ENCODE measurements at places on chromosomes 13 and 19.

DNA sequence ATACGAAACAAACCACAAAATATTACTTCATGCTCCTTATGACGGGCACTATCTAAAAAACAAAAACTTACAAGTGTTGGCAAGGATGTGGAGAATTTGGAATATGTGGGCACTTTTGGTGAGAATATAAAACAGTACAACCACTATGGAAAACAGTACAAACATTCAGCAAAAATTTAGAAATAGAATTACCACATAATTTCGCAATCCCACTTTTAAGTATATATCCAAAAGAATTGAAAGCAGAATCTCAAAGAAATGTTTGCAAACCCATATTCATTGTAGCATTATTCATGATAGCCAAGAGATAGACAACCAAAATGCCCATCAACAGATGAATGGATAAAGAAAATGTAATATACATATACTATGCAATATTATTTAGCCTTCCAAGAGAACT, 1173.7 kb upstream of the PRR20A start:
- DNase-seq = no peak

- DNase-seq = no peak
Observed at GRCh38 chr13:21538753-21539152, 65.2 kb downstream of the MICU2 start.

DNA sequence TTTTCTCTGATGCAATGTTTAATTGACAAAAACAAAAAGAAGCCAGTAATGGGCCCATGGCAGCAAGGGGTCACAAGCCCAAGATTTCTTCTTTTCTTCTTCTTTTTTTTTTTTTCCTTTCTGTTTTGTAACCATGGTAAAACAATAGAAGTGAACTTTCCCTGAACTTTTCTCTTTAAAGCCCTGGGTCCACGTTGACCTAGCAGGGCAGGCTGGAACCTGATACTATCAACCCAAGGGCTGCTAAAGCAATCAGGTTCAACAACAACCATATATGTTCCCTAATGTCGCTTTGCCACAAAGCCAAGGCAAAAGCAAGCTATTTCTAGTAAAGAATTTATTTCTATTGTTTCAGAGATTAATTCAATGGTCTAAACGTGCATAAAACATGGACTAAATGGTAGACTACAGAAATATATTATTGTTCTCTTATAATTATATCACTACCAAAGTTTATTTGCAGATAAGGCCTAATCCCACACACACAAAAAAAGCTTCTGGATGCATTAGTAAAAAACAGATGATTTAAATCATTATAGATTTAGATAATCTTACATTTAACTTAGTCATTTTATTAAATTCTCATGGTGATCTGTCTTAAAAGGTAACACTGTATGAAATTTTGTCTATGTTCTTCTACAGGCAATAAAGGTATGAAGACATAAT, 153.9 kb downstream of the DACH1 start:
- no peak for DNase-seq

DNA sequence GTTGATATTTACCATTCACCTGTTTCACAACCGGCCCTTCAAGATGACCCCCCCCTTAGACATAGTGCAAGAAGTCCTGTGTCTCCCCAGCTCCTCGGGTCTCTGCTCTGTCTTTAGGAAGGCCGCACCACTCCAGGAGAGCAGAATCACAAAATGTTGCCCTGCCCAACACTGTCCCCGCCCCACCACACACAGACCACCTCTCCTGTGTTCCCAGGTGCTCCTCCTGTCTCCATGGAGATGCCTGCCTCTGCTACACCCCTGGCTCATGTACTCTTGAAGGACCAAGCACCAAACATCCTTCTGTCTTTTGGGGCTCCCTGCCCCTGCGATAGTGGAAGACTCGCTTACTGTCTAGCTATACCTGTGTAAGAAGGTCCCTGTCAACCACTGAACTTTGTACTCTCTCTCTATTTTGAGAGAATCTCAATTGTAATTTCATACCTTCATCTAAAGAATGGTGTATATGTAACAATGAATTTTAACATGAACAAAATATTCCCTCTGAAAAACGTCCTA, 9.6 kb upstream of the TNFRSF19 start:
- no peak for DNase-seq

GRCh38 chr13:45544520-45544919, 71.0 kb downstream of the ERICH6B start:
- DNase-seq = no peak

GRCh38 chr13:111480976-111481375, 160.5 kb downstream of the TEX29 start:
- DNase-seq = no peak

DNA sequence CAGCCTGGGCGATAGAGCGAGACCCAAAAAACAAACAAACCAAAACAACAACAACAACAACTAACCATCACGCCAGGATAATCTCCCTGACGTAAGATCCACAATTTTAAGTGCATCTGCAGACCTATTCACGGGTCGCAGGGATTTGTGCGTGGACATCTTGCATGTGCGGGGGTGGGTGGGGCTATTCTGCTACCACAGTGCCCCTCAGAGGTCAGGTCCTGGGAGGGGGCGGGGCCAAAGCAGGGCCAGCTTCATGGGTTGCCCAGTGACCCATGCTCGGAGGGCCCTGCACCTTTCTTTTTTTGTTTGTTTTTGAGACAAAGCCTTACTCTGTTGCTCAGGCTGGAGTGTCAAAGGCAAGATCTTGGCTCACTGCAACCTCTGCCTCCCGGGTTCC, 2.6 kb upstream of the CDC42EP5 start:
- DNase-seq = no peak

GRCh38 chr19:45471111-45471930, 3.5 kb downstream of the FOSB start:
- no peak for DNase-seq

GRCh38 chr19:1206150-1206863, 729 bp downstream of the STK11 start:
- no peak for DNase-seq

GRCh38 chr19:49930483-49931011, 1.2 kb upstream of the NUP62 start:
- DNase-seq = no peak

- no peak for DNase-seq
Observed at GRCh38 chr19:1247748-1248138, 640 bp upstream of the MIDN start.

GRCh38 chr13:31116224-31116623, 45.5 kb downstream of the HSPH1 start:
- no peak for DNase-seq

DNA sequence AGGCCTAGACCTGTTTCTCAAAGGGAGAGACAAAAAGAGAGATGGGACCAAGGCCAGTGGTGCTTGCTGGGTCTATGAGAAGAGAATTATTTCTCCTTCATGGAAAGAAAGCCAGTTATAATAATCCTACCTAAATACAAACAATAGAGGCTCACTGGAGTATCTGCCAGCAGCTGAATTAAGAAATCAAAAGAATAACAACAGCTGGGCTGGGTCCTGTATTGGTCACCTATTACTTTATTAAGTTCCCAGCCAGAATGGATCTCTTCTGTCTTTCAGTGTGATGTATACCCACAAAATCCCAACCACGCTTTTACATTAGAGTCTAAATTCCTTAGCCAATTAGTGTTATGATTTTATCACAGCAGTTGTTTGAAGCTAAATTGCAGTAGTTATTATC, 297.8 kb upstream of the DACH1 start:
- no peak for DNase-seq

- no peak for DNase-seq
Observed at GRCh38 chr13:47661076-47661475, 340.0 kb downstream of the SUCLA2 start.

DNA sequence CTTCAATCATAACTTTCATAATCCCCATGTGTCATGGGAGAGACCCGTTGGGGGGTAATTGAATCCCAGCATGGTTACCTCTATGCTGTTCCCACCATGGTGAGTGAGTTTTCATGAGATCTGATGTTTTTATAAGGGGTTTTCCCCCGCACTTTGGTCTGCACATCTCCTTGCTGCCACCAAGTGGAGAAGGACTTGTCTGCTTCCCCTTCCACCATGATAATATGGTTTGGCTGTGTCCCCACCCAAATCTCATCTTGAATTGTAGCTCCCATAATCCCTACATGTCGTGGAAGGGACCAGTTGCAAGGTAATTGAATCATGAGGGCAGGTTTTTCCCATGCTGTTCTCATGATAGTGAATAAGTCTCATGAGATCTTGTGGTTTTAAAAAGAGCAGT, 524.9 kb downstream of the SLITRK5 start:
- no peak for DNase-seq

DNA sequence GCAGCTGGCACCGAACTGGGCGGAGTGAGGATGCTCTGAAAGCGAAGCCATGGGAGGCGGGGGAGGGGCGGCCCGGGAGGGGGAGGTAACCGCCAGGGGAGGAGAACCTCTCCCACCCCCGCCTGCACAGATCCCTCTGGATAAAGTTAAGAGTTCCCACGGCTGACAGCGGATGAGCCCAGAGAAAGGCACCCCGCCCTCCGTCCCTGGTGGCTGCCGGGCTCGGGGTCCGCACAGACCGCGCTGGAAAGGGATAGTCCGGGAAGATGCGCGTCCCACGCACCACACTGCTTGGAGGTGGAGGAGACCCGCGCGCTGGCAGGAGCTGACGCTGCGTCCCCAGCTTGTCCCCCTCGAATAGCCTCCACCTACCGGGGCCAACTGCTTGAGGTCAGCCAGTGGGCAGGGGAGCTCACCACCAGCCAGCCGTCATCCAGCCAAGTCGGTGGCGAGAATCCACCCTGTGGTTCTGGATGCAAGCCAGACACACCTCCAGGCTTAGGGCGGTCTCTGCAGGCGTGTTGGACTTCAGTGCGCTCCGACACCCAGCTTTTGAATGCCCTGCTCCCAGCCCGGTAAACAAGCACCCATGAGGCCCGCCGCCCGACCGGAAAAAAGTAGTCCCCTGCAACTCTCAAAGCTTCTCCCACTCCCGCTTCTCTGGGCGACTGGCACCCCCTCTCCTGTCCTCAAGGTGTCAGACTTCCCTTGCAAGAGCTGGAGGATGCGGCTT, at the start of gene TRPC4:
Gene TRPC4, minus strand, starts transcription at position 17 of the 733 bp plus-strand sequence. CDS start 86,439 bp downstream, outside the sequence.
- DNase-seq = no peak

DNA sequence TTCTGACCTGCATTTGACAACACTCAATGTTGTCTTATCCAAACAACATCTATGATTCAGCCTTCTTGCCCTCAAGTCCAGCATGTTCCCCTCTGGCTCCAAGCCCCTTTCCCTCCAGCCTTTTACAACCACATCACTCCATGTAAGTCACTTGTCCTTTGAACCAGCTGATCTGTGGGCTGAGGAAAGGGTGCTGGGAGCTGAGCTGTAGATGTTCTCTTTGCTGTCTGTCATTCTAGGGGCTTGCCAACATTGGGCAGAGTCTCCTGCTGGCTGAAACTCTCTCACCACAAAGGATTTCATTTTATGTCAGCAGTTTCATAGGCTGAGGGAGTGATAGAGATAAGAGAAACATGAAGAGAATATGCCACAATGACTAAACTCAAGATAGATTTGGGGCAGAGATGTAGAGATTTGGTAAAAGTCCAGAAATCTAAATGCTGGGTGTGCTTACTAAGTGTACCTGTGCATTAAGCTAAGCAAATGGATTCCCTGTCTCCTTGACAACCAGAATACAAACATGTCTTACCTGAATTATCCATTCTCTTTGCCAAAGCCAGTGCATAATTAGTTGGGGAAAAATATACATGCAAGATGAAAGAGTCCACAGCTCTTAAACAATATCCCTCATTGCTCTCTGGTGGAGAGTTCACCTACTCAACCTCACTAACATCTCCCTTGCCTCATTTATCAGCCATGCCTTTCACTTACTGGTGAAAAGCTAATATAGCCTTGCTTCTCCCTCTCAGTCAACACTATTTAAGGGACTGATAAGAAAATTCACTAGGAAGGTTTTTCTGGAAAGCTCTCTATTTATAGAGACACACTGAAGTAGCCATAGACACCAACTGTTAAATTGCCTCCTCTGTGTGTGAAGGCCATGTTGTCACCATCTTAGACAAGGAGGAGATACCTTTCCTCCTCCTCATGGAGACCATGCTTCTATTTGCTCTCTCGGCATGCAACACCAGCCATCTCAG, 175.5 kb upstream of the SERP2 start:
- DNase-seq = no peak
